Suppressor macrophage treated with lipopolysaccharide for 4 hours (primary cell): ENCODE measurements at places on chromosomes 11 and 22.

DNA sequence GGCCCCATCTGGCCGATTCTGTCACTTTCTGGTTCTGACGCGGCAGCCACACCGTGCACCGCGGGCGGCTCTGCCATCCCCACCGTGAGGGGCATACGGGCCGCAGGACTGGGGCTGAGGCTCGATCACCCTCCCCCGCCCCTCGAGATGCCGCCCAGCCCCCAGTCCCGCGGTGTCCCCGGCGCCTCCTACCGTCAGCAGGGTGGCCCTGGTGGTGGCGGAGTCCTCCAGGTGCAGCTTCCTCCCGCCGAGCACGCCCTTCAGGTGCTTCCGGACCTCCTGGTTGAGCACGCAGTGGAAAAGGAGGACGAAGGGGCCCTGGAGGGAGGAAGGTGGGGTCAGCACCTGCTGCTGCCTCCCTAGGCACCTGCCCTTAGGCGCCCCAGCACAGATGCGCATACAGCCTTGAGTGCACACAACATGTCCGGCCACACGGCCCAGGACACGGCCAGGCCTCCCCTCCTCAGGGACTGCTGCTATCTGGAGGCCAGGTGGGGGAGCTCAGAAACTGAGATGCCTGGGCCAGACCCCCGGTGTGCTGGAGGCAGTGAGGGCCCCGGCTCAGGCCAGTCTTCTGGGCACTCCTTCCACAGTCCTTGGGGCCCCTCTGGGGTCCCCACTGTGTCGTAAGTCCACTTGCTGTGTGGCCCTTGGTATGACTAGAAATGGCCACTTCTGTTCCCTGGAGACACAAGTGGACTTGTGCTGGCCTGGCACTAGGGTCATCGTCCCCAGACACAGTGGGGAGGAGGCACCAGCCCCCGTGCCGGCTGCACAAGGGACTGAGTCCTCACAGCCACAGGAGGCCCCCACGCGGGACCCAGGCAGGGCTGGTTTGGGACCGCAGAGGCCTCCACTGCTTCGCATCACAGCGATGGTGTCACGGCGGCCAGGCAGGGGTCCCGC lies 31.5 kb downstream of the TRMU start:
- DNase-seq, result no peak

DNA sequence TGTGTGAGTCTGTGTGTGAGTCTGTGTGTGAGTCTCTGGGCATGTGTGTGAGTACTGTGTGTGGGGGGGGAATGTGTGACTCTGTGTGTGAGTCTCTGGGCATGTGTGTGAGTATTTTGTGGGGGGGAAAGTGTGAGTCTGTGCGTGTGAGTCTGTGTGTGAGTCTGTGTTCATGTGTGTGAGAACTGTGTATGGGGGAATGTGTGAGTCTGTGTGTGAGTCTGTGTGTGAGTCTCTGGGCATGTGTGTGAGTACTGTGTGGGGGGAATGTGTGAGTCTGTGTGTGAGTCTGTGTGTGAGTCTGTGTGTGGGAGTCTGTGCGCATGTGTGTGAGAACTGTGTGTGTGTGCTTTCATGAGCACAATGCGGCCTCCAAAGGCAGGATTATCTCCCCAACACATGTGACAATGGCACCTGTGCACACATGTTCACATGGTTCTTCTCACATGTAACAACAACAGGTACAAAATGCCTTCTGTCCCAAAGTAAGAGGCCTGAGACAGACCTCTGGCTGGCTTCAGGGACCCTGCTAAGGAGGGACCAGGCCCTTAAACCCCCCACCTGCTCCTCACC lies 1.6 kb downstream of the CD5 start:
- DNase-seq, result no peak

DNA sequence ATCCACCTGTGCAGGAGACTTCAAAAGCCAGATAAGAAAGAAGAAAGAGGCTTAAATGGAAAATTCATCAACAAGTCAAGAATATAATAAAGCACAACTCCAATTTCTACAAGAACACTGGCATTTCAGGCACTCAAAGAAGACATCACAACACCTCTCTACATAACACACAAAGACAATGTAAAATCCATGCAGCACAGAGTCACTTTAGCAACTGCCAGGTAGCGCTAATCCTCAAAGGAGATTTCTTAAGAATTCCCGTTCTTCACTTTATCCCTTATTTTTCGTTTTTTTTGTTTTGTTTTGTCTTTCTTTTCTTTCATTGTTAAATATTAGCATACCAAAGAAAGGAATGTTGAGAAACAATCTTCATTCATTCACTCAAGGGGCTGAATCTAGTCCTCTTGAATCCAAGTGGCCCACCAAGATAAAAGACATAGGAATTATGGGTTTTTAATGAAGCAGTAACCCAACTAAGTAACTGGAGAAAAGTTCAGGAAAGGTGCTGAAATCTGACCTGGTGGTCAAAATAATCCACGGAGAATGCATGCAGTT lies 95.0 kb downstream of the CADM1 start:
- DNase-seq, result no peak

GRCh38 chr11:12246147-12246546 lies 131.2 kb upstream of the PARVA start:
- no peak for DNase-seq

- DNase-seq, result no peak
These were observed 20.3 kb downstream of the FAM118B start for GRCh38 chr11:126231725-126232459.

- no peak for DNase-seq
These were observed 263.6 kb upstream of the NCAM1 start for GRCh38 chr11:112697391-112698178.

- DNase-seq, result peak; percentile 80
These were observed at the start of gene LRRC75B for GRCh38 chr22:24592851-24593558. LRRC75B (minus strand) TSS chr22:24593073; CDS start chr22:24593039, 34 bp downstream.

DNA sequence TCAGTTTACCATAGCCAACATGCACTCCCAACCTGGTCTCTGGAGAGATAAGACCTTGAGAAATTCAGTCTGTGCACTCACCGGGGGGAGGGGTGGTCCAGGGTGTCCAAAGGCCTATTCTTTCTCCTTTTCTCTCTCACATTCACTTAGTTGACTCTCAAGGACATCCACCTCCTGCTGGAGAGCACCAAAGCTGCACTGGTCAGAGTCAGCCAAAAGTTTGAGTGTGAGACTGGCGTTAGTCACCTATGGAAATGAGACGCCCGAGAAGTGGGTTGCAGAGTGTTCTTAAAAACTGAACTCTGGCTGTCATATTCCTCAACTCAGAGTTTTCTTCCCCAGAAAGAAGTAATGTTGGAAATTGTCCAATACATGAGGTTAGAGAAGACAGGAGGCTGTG lies 5.0 kb upstream of the UBQLNL start:
- no peak for DNase-seq

- DNase-seq, result no peak
These were observed 332.2 kb downstream of the AASDHPPT start for GRCh38 chr11:106409671-106410070.

DNA sequence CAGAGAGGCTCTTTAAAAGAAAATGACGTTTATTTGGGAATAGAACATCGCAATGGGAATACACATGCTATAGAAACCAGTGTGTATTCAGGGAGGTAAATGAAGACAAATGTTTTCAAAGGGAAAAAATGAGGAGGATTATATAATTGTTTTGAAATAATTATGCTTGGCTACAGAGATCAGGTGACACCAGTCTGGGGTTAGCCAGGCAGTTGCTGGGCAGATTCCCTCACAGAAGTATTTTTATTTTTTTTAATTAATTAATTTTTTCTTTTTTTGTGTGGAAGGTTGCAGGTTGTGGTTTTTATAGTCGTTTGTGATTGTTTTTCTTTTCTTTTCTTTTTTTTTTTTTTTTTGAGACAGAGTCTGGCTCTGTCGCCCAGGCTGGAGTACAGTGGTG lies 5.6 kb upstream of the STARD10 start:
- no peak for DNase-seq

DNA sequence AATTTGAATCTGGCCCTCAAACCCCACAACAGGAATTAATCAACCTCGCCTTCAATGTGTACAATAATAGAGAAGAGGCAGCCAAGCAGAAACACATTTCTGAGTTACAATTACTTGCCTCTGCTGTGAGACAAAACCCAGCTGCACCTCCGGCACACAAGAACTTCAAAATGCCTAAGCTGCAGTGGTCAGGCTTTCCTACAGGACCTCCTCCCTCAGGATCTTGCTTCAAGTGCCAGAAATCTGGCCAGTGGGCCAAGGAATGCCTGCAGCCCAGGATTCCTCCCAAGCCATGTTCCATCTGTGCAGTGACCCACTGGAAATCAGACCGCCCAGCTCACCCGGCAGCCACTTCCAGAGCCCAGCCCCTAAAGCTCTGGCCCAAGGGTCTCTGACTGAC lies 3.4 kb upstream of the NDUFC2 start:
- DNase-seq, result no peak

DNA sequence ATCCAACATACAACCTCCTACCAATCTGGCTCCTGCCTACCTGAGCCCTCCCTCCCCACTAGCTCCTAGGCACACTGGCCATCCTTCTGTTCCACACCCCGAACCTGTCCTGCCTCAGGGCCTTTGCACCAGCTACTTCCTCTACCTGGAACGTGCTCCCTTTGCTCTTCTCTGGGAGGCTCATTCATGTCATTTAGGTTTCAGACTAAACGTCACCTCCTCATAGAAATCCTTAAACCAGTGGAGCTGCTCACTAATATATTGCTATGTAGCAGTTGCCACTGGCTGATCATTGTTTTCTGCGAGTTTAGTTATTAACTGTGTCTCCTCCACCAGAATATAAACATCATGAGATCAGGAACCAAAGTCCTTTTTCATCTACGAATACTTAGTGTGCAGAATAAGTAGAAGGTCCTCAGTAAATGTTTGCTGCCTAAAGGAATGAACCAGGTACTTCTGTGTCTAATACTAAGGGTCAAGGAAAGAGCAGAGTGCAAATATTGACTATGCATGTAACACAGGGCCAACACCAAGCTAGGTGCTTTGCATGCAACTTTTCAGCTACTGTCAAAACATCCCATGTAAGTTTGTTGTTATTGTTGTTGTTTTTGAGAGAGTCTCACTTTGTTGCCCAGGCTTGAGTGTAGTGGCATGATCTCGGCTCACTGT lies 277.6 kb upstream of the SYN3 start:
- DNase-seq, result no peak

GRCh38 chr11:100240025-100240539 lies 447.0 kb upstream of the ARHGAP42 start:
- no peak for DNase-seq

- no peak for DNase-seq
These were observed 24.7 kb upstream of the CRYBB3 start for GRCh38 chr22:25174888-25175411.
